D341Med (cell line): ENCODE measurements at places on chromosomes 13 and 19.

GRCh38 chr19:17333611-17334413 is 843 bp downstream of the ANO8 start:
- no peak for DNase-seq

DNA sequence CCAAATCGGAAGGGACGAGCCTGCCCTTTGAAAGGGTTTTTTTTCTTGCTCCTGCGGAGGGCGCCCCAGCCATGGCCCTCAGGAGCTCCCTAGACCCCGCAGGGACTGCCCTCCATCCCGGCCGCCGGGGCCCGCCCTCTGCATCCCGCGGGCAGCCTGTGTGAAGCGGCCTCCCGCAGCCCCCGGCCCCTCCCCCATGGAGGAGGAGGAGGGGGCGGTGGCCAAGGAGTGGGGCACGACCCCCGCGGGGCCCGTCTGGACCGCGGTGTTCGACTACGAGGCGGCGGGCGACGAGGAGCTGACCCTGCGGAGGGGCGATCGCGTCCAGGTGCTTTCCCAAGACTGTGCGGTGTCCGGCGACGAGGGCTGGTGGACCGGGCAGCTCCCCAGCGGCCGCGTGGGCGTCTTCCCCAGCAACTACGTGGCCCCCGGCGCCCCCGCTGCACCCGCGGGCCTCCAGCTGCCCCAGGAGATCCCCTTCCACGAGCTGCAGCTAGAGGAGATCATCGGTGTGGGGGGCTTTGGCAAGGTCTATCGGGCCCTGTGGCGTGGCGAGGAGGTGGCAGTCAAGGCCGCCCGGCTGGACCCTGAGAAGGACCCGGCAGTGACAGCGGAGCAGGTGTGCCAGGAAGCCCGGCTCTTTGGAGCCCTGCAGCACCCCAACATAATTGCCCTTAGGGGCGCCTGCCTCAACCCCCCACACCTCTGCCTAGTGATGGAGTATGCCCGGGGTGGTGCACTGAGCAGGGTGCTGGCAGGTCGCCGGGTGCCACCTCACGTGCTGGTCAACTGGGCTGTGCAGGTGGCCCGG is 815 bp downstream of the MAP3K10 start:
- peak; percentile 74 for DNase-seq

DNA sequence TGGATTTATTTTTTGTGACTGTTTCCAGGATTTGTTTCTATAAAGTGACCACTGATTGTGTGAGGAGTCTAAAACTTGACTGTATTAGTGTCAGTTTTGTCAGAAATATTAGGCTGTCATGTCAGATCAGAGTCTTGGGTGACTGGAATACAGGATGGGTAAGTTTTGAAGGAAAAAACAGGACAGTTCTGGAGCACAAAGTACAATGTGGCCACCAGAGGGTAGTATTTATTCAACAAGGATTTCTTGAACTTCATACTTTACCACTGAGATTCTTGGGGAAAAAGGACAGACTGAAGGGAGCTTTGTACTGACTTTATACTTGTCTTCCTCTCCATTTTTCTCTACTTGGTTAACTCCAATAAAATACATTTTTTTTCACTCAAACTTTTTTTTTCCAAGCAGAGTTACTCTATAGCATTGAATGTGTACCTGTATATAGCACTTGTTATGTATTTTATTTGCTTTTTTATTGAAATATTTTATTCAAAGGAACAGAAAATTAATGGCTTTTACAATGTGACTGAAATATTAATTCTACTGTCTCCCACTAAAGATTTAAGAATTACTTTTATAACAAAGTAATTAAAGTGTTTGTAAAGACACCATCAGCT is 51.1 kb downstream of the LMO7 start:
- no peak for DNase-seq

DNA sequence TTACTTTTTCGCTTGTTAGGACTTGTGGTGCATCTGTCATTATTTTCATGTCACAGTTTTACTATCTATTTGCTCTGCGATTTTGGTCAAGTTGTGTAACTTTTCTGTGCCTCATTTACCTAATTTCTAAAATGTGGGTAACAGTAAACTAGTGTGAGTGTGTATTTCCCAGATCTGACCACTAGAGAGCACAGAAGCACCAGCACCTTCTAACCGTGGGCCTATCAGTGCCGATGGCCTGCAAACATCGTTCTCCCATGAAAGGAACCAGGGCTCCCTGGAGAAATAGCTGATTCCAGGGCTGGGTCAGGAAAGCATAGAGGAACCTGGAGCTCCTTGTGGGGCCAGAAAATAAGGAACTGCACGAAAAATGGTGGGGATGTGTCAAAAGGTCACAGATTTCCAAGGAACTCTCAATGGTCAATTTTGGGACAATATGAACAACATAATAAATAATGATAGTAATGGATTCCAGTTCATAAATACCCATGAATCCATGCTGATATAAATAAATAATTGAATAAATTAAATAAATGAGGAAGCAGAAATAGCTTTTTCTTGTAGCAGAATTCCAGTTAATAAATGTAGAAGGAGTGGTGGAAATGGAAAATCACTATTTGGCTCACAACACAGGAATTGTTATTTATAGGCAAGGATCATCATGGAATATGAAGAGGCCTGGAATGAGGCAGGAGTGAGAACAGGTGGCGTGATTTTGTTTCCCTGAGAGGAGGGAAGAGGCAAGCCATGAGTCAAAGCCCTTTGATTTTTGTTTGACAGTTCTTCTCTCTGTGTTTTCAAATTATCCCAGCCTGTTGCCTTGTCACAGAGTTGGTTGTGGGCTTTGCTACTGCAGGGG is 31.1 kb downstream of the CEACAM8 start:
- DNase-seq, result peak; percentile 68

DNA sequence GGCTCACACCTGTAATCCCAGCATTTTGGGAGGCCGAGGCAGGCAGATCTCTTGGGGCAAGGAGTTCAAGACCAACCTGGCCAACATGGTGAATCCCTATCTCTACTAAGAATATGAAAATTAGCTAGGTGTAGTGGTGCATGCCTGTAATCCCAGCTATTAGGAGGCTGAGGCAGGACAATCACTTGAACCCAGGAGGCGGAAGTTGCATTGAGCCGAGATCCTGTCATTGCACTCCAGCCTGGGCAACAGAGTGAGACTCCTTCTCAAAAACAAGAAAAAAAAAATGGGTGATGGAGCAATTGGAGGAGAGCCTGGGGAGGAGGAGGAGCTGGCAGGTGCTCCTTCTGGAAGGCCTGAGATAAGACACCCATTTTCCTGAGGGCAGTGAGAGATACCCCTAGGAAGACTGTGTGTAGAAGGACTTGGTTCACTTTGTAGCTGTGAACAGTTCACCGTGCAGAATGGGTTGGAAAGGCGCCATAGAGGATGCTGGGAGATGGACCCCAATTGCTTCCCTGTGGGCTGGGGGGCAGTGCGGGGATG is 8.7 kb upstream of the CARM1 start:
- no peak for DNase-seq

- no peak for DNase-seq
Measured at GRCh38 chr13:110636701-110637201, 21.4 kb downstream of the NAXD start.

GRCh38 chr13:100630555-100630954 is 42.0 kb upstream of the GGACT start:
- no peak for DNase-seq

DNA sequence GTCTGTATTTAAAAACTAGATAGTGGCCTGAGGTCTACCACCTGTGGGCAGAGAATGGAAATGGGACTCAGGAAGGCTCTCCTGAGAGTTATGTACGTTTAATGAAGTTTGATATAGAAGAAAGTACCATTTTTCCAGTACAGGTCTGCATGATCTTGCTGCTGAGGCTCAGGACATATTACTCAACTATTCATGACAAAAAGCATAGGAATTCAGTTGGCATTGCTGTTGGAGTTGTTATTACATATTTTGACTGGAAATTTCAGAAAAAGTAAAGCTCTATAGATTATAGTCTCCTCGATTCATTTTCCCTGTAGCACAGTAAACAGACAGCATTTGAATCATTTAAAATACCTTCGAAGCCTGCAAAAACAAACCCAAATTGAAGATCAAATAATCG is 469.8 kb downstream of the DCT start:
- no peak for DNase-seq
